Activated T-cell treated with anti-CD3 and anti-CD28 coated beads, Interleukin-2, amount 50 U/mL, for 72 hours (primary cell): ENCODE measurements at places on chromosomes 1 and 21. TPM values are rescaled to one million over a fixed set of nuclear protein-coding genes. Genes with fewer than 3 reads are reported as not detected.
A peak's percentile ranks its signal among the peaks of the same experiment; 100 is the strongest.

The TSPAN1 gene
- 0.34 TPM for total RNA-seq

- peak; percentile 45 for DNase-seq
Measured at GRCh38 chr1:172745014-172745413, 86.1 kb downstream of the FASLG start.

- DNase-seq, result no peak
Measured at GRCh38 chr1:19725606-19726005, 60.9 kb downstream of the HTR6 start.

DNA sequence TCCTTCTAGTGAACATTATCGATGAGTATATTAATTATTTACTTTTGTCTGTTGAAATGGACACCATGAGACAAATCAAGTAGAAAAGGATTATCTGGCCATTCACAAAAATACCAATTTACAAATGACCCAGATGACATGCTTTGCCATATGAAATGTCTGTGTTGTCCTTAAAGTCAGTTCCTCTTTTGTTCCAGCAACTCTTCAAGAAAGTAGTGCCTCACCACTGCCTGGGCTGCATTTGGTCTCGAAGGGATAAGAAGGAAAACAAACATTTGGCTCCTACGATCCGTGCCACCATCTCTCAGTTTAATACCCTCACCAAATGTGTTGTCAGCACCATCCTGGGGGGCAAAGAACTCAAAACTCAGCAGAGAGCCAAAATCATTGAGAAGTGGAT lies 79.6 kb downstream of the RGL1 start:
- no peak for DNase-seq

The RNF186 gene
- total RNA-seq, result not detected

The MTARC1 gene
- not detected for total RNA-seq
